ENCODE measurements at places on chromosomes 1 and 21. TPM values are rescaled to one million over a fixed set of nuclear protein-coding genes. Genes with fewer than 3 reads are reported as not detected.

- H3K36me3 ChIP-seq, result no peaks in the 10 kb centered on the region
- no peaks in the 10 kb centered on the region for H3K27me3 ChIP-seq
- no peak for DNase-seq
- H3K4me1 ChIP-seq, result no peaks in the 10 kb centered on the region
- no peak overlapping the region for H3K4me3 ChIP-seq
These were observed 11.3 kb upstream of the OR2T8 start for GRCh38 chr1:247908766-247909165.

DNA sequence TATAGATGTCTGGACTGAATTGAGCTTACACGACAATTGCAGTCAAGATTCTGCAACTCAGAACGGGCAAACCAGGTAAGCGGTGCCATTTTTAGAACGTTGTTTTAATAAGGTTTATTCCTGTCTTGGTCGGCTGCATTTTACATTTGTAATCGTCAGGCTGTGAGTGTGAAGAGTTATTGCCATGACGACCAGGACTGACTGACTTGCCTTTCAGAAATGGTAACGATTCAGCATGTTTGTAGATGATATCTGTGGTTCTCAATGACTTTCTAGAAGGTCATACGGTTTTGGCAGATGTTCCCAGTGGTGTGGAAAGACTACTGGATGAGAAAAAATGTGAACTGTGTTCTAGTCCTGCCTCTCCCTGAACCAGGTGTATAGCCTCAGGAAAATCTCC lies 271.3 kb upstream of the B3GALT2 start:
- H3K27me3 ChIP-seq, result no peaks in the 10 kb centered on the region
- H3K27ac ChIP-seq, result no peak overlapping the region
- H3K4me3 ChIP-seq, result no peak overlapping the region
- H3K36me3 ChIP-seq, result no peaks in the 10 kb centered on the region

DNA sequence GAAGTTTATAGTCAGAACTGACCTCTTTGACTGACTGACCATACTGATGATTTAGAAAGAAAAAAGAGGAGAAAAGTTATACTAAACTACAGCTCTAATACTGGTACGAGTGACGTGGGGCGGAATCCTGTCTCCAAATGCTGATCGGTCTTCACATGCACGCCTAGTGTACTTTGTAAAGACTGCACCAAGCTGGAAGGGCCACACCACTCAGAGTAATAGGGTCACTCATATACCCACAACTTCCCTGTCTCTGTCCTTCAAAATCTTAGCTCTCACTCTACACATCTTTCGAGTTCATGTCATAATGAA lies 19.4 kb upstream of the GUCA2A start:
- H3K36me3 ChIP-seq, result peaks cover 4% of the 10 kb centered on the region
- H3K27me3 ChIP-seq, result no peaks in the 10 kb centered on the region
- H3K27ac ChIP-seq, result no peak overlapping the region
- DNase-seq, result no peak

Gene CAPZA1
- 98.7 TPM for total RNA-seq

- no peak overlapping the region for H3K27ac ChIP-seq
- no peaks in the 10 kb centered on the region for H3K36me3 ChIP-seq
- H3K4me1 ChIP-seq, result no peaks in the 10 kb centered on the region
- no peaks in the 10 kb centered on the region for H3K27me3 ChIP-seq
- DNase-seq, result no peak
- no peak overlapping the region for H3K4me3 ChIP-seq
These were observed 38.9 kb upstream of the TARDBP start for GRCh38 chr1:10973552-10973951.
